GM23248 (cell line): ENCODE measurements at places on chromosomes 11 and 22. TPM values are rescaled to one million over a fixed set of nuclear protein-coding genes. Genes with fewer than 3 reads are reported as not detected.

DNA sequence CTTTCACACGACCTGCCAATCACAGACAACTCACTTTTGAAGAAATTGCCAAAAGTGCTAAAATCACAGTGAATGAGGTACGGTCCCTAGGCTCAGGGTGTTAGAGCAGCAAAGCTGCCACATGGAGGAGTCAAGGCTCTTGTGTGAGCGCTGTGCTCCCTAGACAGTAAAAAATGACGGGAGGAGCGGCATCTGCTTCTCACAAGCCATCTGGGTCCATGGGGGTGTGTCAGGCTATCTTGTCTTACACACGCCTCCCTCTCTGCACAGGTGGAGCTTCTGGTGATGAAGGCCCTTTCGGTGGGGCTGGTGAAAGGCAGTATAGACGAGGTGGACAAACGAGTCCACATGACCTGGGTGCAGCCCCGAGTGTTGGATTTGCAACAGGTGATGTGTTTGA lies 14.8 kb downstream of the PSMD13 start:
- DNase-seq, result peak; percentile 18

The DCDC1 gene
- not detected in 2 replicates for polyA plus RNA-seq

DNA sequence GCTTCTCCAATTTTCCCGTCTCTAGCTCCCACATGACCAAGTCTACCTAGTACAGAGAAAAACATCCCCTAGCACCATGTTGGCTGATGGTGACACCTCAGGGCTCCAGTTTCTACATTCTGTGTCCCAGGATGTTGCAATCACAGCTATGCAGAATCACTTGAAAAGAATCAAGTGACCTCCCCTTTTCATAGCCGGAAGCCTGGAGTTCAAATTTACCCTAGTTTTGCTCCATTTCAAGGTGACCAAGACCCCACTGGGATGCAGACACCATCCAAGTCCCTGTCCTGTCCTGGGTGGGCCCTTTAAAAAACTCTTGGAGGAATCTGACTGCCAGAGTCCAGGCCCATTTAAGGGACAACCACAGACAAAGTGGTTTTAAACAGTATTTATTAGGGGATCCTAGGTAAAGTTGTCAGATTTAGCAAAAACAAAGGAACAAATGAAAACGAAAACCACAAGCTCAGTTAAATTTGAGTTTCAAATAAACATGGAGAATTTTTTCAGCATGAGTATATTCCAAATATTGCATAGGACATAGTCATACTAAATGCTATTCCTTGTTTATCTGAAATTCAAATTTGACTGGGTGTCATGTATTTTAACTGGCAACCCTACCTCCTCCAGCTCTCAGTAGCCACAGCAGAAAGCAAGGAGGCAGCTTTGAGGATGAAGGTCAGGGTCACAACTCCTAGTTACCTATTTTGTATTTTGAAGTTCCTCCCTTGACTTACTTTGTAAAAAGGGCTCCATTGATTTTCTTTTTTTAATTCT lies 52.4 kb downstream of the MIAT start:
- peak; percentile 87 for DNase-seq

- DNase-seq, result peak; percentile 42
These were observed 18.2 kb downstream of the LIMK2 start for GRCh38 chr22:31230155-31230870.

GRCh38 chr11:131223198-131223991 lies 147.0 kb upstream of the NTM start:
- DNase-seq, result no peak

DNA sequence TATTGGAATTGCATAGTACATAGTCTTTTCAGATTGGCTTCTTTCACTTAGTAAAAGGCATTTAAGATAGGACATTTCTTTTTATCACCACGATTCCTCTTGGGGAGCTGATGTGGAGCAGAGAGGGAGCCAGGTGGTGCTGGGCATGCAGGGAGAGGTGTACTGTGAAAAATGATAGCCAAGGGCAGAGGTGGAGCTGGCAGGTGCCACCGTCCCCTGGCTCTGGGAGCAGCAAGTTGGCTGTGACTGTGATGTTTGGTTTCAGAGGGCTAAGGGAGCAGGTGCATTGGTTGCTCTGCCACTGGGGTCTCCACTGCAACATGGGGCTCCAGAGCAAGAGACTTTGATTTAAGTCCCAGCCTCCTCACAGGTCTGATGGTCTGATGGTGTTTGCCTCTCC lies 16.5 kb downstream of the SGSM1 start:
- no peak for DNase-seq

The DLAT gene
- polyA plus RNA-seq, result 33.4 and 36.0 TPM in 2 replicates

DNA sequence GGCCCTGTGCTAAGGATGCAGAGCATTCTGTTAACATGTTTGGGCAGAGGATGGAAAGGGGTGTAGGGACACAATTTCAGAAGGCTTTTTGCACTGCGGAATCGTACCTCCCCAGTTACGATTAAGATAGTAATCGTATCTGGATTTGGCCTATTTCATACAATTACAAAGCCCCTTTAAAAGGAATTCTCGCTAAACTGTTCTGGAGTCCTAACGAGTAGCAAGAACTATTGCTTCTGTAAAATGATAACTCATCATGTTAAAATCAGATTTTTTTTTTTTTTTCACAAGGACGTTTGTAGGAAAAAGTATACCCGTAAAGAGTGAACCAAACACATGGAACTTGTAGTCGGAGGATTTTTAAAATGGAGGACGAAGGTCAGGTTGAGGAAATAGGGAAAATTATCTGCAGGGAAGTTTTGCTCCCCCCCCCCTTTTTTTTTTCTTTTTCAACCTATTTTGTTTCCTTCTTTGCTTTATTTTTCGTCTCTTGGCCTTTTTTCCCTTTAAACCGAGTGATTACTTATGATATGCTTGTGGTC lies 934 bp downstream of the HSD17B12 start:
- DNase-seq, result peak; percentile 52

The HEPACAM gene
- polyA plus RNA-seq, result not detected in 2 replicates
